Activated gamma-delta T cell treated with Interleukin-2 at 50 U/mL for 16 hours (primary cell): ENCODE measurements at places on chromosomes 7 and 10.

GRCh38 chr7:100038326-100038725 is 11.2 kb upstream of the ZSCAN21 start:
- DNase-seq = no peak

GRCh38 chr7:106424476-106425016 is 139.8 kb upstream of the NAMPT start:
- no peak for DNase-seq

- DNase-seq = no peak
These were observed 122.0 kb upstream of the UNC5B start for GRCh38 chr10:71090330-71090729.

DNA sequence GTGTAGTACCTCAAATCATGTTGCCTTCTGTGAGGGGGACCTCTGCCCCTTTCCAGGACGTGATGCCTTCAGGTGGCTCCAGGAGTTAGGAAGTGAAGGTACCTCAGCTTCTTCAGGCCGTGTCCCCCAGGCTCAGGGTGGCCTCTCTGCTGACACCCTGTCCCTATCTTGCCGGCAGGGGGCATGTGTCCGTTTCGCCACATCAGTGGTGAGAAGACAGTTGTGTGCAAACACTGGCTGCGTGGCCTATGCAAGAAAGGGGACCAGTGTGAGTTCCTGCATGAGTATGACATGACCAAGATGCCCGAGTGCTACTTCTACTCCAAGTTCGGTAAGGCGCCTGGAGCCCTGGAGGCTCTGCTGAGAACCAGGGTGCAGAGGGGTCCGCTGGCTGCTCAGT is 9.2 kb downstream of the CPSF4 start:
- DNase-seq = no peak

GRCh38 chr10:63083904-63084689 is 49.0 kb upstream of the NRBF2 start:
- DNase-seq = peak; percentile 35
